ENCODE measurements at places on chromosomes 4 and X.
A peak's percentile ranks its signal among the peaks of the same experiment; 100 is the strongest.

DNA sequence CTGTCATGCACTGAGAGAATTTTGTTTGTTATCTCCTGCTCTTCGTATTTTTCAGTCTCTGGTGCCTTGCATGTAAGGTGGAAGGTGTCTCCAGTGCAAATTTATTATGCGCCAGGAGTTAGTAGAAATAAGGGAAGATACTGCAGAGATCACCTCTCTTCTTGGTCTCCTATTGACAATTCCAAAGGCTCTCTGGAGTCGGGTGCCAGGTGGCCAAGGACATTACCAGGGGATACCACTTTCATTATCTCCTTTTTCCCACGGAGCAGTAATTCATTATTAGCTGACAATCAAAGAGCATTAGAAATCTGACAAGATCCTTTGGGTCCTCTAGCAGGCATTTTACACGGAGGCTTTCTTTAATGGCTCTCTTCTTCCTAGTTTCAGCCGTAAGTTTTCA lies 26.0 kb downstream of the ADD1 start:
- no peak for DNase-seq

GRCh38 chr4:157052429-157053040 lies 23.4 kb upstream of the GLRB start:
- DNase-seq = no peak

- no peak for DNase-seq
These were observed 3.4 kb downstream of the UGT2A1 start for GRCh38 chr4:69649629-69650028.

DNA sequence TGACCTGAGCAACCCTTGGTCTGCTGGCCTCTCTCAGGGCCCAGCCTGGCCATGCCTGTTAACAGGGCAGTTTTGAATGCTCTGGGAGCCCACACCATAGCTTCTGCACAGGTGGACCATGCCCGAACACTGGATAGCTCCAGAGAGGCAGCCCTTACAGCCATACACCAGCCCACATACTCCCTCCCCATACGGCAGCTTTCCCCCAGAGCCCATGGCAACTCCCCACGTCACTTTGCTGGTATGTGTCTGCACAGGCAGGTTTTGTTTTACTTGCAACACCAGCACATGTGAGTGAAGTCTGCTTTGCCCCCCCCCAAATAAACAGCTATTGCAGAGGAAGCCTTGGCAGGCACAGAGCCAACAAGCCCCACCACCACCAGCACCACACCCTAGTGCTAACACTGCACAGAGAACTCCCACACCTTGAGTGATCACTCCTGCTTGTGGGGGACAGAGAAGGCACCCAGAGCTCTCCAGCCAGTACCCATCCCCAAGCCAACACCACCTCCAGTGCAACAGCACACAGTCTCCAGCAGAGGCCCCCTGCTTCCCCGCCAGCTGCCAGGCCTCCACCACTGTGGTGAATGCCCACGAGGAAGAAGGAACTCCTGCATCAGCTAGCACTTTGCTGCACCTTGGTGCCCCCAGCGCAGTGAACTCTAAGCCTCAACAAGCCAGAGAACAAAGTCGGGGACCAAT lies 87.3 kb downstream of the STPG2 start:
- DNase-seq = no peak

DNA sequence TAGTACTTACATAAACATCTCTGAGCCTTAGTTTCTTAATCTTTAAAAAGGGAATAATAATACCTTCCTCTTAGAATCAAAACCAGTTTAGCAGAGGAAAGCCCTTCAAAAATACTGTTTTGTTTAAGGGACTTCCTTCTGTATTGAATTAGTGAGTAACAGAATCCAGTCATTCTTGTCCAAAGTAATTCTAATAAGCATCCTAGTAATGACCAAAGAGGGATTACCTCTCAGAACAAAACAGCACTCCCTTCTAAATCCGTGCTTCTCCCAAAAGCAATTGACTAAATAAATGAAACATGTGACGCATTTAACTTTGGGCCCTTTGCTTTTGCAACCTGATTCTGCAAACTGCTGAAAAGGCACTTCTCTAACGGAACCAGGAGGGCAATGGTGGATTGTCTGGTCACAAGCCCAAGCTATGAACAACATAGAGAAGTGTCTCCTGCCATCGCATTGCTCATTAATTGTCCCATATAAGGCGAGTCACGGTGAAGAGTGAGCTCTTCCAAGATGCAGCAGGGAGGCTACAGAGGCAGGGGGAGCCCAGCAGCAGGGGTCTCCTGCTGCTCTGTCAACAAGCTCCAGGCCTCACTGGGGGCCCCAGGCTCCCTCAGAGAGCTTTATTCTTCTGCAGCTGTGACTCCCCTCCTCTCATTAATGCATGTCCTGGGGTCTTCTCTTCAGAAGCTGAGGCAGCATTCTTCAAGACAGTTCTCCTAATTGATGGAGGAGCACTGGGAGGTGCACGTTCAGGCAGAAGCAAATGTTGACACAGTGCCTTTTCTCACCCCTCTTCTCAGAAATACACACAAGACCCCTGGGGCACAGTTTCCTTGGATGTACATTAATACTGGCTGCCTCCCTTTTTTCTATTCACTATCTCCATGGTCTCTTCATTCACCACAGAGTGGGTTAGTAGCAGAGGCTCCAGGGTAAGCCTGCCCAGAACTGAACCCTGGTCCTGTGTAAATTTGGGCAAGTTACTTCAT lies 419.6 kb upstream of the RASGEF1B start:
- DNase-seq = no peak

DNA sequence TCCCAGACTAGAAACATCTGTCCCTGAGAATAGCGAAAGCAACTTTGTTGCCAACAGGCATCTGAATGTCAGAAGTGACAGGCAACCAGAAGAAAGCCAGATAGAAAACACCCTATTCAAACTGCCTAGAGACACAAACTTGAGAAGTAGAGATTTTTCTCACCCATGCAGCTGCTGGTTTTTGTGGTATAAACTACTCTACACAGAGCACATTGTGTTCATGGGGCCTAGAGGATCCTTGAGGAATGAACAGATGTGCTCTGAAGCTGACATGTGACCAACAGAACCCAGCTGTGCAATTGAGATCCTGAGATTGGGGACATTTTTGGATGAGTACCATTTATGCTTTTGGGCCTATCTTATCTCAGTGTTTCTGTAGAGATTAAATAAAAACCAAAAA lies 63.6 kb upstream of the NRK start:
- DNase-seq = no peak

GRCh38 chrX:80812176-80812575 lies 2.5 kb upstream of the BRWD3 start:
- no peak for DNase-seq

GRCh38 chrX:97850911-97851310 lies 967.2 kb downstream of the RPA4 start:
- DNase-seq = no peak

DNA sequence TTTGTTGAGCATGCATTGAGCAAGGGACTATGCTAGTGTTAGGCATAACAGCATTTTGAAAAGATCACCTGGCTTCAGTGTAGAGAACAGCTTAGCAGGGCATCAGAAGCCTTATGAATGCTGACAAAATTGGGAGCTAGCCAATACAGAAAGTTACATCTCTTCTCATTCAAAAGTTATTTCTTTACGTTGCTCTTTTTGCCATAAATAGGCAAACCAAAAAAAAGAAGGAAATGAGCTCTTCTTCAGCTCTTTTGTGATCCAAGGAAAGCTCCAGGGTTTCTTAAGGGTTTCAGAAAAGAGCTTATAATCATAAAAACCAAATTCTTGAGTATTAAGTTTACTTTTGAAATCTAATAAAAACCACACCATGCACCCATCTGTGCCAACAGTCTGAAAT lies 35.2 kb upstream of the LNX1 start:
- no peak for DNase-seq

DNA sequence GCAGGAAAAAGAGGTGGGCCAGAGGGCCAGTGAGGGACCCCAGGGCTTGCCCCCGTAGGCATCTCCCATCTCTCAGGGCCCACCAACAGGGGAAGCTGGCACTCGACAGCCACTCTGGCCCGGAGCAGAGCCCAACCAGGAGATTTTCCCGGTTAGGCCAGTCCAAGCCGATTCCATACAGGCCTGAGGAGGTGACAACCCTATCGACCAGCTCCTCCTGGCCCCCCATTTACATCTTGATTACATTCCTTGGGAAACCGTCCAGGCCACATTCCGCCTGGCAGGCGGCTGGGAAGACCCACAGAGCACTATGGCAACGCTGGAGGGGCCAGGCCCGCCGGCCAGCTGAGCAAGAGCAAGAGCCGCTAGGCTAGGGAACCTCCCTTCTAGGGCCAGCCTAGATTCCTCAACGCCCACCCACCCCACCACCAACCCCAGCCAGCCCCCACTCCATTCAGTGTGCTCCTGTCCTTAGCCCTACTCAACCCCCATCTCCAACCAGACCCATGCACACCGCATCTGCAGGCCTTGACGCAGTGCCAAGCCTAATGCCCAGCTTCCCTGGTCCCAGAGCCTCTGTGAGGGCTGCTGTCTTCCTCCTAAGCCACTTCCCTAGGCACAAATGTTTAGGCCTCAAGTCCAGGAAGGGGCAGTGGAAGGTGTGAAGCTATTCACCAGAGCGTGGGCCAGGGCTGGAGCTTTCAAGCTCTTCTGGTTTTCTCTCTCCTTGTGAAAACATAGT lies 161.2 kb downstream of the EFNB1 start:
- DNase-seq = no peak

- DNase-seq = no peak
These were observed 1206.0 kb upstream of the ADGRL3 start for GRCh38 chr4:59994118-59994517.

GRCh38 chr4:11230866-11231265 lies 197.8 kb downstream of the HS3ST1 start:
- no peak for DNase-seq

DNA sequence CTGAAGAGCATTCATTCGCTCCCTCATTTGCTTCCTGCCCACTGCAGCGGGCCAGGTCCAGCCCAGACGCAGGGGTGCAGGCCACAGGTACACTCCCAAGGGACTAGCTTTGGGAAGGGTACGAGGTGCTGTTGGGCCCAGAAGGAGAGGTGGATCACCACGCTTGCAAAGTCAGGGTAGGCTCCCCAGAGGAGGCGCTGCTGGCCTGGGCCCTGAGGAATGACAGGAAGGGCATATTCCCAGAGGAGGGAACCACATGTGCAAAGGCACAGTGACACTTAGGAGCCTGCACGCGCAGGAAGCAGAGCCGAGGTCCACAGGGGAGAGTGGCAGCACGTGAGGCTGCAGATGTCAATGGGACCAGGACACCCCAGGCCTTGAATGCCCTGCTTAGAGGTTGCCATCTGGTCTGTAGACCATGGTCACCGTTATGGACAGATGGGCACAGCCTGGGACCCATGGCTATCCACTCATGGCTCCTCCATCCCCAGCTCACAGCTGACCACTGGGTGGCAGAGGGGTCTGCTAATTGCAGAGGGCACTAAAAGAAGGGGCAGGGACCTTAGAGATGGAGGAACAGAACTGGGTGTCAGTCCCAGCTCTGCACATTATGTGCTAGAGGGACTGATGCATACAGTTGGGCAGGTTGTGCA lies 7.9 kb downstream of the HTRA3 start:
- no peak for DNase-seq

DNA sequence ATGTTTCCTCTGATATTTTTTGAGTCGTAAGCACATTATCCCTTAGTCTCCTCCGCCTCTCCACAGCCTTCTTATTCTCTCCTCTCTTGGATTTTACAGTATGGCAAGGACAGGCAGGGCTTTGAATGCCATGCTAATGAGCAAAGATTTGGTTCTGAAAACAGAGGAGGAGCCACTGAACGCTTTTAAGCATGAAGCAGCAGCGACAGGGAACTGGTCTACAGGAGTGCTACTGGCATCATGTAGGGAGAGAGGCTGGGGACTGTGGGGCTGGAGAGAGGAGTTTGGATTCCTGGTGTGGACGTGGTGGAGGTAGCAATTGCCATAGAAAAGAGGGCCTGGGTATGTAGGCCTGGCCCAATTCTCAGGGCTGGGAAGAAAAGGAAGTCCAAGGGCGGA lies 4.6 kb upstream of the CD99L2 start:
- DNase-seq = no peak

DNA sequence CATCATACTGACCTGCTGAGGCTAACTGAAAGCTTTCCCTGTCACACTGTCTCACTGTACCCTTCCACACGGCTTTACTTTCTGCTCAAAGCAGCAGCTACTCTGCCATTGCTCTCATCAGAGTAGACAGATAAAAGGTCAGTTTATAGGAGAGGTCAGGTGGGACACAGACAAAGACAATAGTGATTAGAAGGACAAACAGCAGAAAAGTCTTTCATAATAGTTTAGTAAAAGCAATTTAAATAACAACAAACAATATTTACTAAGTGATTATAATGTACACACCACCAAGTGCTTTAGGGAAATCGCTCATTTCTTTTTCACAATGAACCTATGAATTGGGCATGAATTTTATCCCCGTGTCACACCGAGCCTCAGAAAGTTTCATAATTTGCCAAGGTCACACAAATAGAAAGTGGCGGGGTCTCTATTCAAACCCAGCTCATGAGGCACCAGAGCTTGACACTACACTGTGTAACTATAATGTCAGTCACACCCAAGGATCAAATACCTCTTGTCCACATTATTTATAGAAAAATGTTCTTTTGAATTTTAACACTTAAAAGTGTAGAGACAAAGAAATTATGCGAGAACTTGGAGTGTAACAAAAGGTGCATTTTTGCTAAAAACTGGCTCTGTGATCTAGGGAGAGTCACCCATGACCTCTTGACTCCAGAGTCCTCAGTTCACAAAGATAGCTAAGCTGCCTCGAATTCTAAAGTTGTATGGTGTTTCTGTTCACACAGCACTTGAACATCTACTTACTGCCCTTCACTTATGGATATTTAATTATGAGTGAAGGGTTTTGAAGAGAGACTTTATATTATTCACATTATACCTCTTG lies 24.5 kb upstream of the SORBS2 start:
- no peak for DNase-seq

- no peak for DNase-seq
These were observed 336.8 kb downstream of the FSTL5 start for GRCh38 chr4:161827013-161827412.

GRCh38 chrX:2608638-2609430 lies 82.3 kb upstream of the CD99 start:
- DNase-seq = peak; percentile 60

DNA sequence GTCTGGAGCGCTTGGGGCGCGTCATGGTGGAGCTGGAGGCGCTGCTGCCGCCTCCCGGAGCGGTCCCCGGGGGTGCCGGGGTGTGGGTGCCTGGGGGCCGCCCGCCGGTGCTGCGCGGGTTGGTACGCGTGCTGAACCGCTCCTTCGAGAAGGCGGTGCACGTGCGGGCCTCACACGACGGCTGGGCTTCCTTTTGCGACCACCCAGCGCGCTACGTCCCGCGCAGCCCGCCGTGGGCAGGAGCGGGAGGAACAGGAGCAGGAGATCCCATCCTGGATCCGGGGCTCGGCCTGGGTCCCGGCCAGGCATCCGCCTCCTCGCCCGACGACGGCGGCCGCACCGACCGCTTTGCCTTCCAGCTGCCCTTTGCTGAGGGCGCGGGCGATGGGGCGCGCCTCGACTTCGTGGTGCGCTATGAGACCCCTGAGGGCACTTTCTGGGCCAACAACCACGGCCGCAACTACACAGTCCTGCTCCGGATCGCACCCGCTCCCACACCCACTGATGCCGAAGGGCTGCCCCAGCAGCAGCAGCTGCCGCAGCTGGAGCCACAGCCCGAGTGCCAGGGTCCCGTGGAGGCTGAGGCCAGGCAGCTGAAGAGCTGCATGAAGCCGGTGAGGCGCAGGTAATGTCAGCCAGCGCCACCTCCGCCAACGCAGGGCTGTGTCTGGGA lies 792 bp downstream of the PPP1R3F start:
- DNase-seq = no peak

GRCh38 chrX:5528057-5528456 lies 700.6 kb downstream of the NLGN4X start:
- DNase-seq = no peak

All from activated CD8-positive, alpha-beta memory T cell treated with anti-CD3 and anti-CD28 coated beads for 1 hour (primary cell).